ENCODE measurements at places on chromosomes 7 and 10. TPM values are rescaled to one million over a fixed set of nuclear protein-coding genes. Genes with fewer than 3 reads are reported as not detected.

Gene SMURF1
- polyA plus RNA-seq, result 1.2 TPM

Gene COG5
- polyA plus RNA-seq, result 19.5 TPM

Gene CHST3
- not detected for polyA plus RNA-seq

Gene NEURL1
- 0.83 TPM for polyA plus RNA-seq

Gene AKR1C1
- polyA plus RNA-seq, result not detected

Gene CYCS
- polyA plus RNA-seq, result 136 TPM

Gene LRMDA
- not detected for polyA plus RNA-seq

Gene PEX1
- 7.3 TPM for polyA plus RNA-seq

Gene GIMAP8
- polyA plus RNA-seq, result 0.07 TPM

Gene MSS51
- not detected for polyA plus RNA-seq

Gene ODAD2
- polyA plus RNA-seq, result not detected

Gene VKORC1L1
- 2.5 TPM for polyA plus RNA-seq

Gene VSIR
- 60.1 TPM for polyA plus RNA-seq

Gene OR9A2
- polyA plus RNA-seq, result not detected

Gene TNPO3
- 32.1 TPM for polyA plus RNA-seq

Gene KCNMA1
- polyA plus RNA-seq, result not detected

Gene LRRC61
- 28.6 TPM for polyA plus RNA-seq

Gene HOXA10
- polyA plus RNA-seq, result not detected

Gene MYO1G
- polyA plus RNA-seq, result 84.0 TPM
